Renal cortex interstitium (tissue), 15 donors: ENCODE measurements at places on chromosomes 11 and 22.

- no peak for DNase-seq
Measured at GRCh38 chr11:78783301-78783700, 208.6 kb upstream of the NARS2 start.

- DNase-seq = peak; percentile 33
Measured at GRCh38 chr11:94741022-94741679, 27.0 kb upstream of the AMOTL1 start.

DNA sequence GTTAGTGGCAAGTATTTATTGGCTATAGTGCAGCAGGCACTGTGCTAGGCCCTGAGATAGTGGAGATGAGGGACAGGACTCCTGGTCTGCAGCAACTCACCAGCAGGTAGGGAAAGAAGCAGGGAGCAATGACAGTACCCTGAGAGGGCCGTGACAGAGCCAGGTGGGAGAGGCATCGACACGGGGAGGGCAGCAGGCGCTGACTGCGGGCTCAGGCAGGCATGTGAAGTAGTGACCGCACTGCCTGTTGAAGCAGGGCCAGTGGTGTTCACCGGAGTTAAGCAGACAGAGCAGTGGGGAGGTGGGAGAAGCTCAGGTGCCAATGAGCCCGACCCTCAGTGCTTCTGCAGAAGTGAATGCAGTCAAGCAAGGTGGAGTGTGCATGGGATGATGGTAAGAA lies 43.7 kb upstream of the ADA2 start:
- DNase-seq = no peak

GRCh38 chr11:47773882-47774281 lies 6.7 kb upstream of the FNBP4 start:
- no peak for DNase-seq

DNA sequence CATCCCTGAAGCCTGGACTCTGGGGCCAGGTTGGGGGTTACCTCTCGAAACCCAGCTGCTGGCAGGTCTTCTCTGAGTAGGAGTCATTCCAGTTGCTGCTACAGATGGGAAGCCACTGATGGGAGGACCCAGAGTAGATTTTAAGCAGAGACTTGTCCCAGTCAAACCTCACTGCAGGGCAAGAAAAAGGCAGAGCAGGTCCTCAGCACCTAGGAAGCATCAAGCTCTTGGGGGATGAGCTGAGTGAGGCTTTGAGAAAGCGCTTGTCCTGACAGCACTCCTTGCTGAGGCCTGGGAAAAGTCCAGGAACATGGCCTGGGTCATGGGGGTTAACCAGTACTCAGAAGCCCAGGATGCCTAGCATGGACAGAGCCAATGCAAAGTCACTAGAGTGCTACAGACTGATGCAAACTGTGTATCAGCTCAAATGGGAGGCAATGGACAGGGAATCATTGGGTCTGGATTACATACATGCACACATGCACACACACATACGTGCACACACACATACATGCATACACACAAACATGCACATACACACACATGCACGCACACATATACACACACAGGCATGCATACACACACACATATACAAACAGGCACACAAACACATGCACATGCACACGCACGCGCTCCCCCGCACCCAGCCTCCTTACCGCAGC lies 15.3 kb downstream of the TMPRSS13 start:
- DNase-seq = no peak

- DNase-seq = no peak
Measured at GRCh38 chr11:129613071-129613470, 202.6 kb upstream of the TMEM45B start.

DNA sequence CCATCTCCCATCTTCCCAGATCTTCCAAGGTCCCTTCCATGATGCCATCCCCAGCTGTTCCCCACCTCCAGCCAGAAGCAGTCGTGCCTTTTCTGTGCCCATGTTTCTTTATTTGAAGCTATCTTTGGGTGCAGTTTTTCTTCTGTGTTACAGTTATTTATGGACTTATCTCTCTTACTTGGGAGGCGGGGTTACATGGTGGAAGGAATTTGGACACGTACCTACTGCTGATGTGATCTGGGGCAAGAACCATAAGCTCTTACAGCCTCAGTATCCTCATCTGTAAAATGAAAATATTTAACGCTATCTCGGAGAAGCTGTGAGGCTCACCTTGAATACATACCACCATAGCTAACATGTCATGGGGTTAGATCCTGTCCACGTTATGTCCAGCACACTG lies 98.9 kb downstream of the ZBTB16 start:
- DNase-seq = no peak

GRCh38 chr11:118088531-118088930 lies 1.8 kb upstream of the SMIM35 start:
- DNase-seq = peak; percentile 39
